ENCODE measurements at places on chromosomes 7 and 10.

- no peak for DNase-seq
Observed at GRCh38 chr7:43692582-43693373, 36.5 kb downstream of the COA1 start.

DNA sequence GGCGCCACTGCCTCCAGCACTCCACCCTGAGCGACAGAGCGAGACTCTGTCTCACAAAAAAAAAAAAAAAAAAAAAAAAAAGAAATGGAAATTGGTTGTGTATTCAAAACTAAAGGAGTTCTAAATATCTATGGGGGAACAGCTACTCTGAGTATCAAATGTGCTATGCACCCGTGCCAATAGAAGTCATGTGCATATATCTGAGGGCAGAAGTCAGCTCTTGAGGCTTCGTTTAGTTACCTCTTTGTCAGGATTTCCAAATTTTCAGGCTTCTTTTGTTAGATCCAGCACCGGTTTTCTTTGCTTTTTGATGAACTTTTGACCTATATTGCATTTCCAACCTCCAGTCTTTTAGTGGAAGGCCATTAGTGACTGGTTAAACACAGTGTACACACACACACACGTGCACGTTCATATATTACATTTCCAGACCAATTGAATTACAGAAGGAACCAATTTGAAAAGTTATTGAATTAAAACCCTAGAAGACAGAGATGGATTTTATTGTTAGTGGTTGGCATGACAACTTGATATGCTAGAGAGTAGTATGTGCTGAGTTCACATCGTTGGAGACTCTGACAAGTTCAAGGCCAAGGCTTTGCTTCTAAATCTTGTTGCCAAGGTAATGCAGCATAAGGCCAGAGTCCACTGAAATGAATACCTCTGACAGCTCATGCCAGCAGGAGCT lies 33.1 kb upstream of the ADD3 start:
- DNase-seq: no peak

DNA sequence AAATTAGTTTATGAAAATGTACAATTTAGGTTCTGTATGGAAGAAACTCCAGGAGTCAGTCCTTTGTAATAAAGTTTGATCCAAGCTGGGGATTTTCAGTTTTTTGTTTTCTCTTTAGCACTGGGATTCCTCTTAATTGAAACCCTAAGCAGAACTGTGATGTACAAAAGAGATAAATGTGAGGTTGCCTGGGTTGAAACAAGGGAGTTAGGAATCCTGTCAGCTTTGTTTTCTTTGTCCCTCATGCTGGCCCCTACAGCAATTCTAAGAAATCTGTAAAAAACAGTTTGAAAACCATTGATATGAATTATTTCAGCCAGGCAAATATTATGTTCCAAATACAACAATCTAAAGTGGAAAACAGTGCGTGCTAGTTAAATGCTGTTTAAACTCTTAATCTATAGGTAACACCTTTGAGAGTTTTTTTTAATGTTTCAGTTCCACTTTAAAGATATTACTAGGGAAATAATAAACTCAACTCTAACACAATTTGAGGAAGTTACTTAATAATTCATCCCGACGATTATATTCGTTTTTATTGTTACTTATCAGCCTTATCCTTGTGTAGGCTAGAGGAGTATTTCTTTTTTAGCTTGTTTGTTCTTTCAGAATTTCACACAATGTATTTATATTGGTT lies 65.3 kb downstream of the SGCE start:
- no peak for DNase-seq

DNA sequence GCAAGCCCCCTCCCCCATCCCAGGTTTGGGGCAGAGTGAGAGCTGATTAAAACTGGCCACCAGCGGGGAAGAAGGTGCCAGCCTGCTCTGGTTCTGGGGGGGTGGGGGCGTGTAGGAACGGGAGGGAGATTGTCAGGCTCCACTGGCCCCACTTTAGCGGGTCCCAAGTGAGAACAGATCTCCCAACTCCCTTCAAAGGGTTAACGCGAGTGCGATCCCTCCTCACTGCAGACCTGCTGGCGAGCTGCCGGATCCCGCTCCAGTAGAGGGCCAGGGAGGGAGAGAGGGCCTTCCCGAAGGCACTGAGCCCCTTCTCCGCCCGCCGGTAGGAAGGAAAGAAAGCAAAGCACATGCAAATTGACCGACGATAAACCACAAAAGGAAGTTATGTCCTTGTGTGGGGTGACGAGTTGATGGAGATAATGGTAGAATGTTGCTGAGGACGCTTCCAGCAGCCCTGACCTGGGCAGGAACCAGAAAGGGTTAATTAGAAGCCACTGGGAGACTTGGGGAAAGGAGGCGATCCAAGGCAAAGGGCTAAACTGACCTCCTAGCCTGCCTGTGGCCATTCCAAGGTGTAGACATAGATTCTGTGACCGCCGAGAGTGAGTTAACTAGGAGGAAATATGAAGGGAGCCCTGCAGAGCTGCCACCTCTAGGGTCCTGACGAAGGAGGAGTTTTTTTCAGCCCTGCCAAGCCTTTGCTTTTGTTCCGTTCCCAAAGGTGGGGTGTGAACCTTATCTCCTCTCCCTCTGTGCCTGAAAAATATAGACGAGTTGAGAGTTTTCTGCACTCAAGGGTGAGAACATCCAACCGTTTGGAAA lies 1.5 kb downstream of the NRG3 start:
- no peak for DNase-seq

DNA sequence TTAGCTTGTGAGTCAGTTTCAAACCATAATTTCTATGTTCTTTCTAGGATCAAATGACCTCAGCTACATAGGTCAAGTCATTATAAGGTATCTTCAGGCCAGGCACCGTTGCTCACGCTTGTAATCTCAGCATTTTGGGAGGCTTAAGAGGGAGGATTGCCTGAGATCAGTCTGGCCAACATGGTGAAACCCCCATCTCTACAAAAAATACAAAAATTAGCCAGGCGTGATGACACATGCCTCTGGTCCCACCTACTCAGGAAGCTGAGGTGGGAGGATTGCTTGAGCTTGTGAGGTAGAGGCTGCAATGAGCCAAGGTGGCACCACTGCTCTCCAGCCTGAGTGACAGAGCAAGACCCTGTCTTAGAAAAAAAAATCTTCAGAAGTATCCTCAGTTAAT lies 362.3 kb downstream of the GATA3 start:
- no peak for DNase-seq

DNA sequence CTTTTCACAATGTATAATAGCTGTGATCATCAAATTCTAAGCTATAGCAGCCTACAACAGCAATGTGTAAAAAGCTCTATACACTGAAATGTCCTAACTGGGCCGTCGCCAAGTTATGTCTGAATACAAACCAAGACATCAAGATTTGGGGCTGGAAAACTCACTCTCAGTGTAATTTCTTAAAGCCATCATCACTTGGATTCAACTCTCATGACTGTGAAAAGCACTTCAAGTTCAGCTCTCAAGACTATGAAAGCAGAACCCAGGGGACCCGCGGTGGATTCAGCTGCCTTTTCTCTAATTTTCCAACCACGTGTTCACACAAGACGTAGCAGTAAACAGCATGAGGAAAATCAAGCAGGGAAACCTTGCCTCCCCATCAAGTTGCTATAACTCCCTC lies 15.8 kb upstream of the ZNRF2 start:
- DNase-seq: no peak

DNA sequence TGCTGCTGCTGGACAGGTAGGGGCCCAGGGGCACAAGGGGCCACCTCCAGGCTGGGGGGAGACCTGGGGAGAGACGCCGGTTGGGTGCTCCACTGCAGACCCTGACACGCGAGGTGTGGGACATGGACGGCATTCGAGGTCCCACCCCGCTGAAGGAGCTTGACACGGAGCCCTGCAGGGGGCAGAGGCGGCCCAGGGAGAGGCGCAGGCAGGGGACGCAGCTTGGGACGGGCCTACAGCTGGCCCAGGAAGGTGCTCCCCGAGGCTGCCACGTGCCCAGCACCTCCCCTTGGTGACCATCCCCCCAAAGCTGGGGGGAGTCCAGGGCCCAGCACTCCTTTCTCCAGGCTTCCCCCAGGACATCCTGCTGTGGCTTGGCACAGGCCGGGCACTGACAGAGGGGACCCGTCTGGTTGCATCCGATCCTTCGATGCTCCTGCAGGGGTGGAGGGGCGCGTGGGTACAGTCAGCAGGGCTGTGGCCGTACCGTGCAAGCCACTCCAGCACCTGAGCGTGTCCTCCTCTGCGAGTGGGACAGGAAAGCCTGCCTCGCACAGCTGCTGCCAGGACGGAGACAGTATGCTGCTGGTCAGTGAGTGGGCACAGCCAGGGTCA lies 174.4 kb downstream of the ELFN1 start:
- no peak for DNase-seq

- no peak for DNase-seq
Observed at GRCh38 chr7:86975449-86975848, 84.0 kb downstream of the ELAPOR2 start.

DNA sequence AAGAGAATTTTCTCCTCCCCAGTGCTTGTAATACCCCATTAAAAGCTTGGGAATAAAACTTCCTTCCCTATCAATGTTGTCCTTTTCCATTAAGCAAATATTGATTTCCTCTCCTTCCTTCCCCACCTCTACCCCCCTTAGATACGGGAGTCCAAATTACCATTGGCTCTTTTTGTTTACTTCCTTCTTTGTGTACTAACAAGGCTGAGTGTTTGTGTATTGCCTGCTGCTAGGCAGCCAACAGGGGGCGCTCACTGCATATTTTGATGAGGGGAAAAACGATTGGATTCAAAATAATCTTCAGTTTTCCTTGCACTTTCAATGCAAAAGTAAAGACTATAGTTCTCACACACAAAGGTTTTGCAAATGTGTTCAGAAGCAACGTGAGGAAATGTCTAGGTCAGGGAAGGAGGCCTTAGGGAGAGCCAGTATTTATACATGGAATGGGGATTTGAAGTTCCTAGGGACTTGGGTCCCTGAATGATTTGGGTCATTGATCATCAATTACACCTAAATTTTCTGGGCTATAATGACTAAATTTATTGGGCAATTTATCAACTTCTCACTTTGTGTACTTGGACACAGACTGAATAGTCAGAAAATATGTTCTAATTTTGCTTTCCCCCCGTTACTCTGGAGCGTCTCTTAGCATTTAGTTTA lies 23.6 kb upstream of the VPS41 start:
- DNase-seq: no peak

- no peak for DNase-seq
Observed at GRCh38 chr7:155796381-155797261, 15.6 kb downstream of the SHH start.

DNA sequence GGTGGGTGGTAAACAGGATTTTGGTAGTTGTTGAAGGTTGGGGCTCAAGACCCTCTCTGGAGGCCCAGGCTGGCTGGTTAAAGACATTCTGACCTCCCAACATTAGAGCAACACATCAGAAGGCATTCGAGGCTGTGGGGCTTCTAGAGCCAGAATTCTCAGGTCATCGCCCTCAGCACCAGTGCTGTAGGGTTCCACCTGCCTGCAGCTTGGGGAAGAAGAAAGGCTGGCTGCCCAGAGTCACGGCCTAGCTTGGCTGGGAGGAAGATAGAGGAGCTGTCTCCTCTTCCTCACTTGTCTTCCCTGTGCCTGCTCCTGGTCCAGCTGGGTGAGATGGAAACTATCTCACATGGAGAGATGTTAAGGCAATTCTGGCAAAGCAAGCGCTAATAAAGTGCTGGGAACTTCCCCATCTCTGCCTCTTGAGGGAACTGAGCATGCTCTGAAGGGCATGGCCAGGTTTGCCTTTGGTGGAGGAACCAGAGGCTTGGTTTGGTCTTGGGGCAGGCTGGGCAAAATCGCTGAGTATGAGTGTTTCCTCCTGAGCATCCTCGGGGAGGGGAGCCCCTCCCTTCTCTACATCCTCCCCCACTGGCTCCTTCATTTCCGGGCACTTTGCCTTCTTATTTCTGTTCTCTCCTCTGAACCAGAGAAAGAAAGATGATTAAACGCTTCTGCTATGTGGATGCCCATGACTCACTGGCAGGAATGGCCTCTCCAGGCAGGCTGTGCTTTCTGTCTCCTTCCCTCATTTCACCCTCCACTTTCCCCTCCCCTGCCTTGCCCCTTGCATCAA lies 509.0 kb upstream of the PODXL start:
- DNase-seq: no peak

DNA sequence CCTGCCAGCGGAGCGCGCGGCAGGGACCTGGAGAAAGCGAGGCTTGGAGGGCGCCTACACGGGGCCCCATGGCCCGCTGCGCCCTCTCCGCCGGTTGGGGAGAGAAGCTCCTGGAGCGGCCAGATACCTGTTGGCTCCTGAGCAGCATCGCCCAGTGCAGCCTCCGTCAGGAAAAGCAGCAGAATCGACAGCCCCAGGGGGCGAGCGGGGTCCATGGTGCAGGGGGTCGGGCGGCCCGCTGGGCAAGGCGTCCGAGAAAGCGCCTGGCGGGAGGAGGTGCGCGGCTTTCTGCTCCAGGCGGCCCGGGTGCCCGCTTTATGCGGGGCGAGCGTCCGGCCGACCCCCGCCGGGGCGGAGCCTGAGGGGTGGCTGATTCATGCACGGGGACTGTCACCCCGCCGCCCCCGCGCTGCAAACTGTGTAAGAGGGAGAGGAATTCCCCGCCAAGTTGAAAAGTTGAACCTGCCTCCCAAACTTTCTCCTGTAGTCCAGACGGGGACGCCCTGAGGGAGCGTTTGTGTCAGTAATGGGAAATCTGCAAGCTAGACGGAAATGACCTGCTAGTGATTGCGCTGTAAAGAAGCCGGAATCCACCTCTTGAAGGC lies at the start of gene TFPI2:
Gene TFPI2, minus strand, starts transcription at position 290 of the 605 bp plus-strand sequence. Its CDS starts 75 bp downstream, at position 215.
- no peak for DNase-seq

- no peak for DNase-seq
Observed at GRCh38 chr7:131688738-131689661, 132.6 kb upstream of the PODXL start.

DNA sequence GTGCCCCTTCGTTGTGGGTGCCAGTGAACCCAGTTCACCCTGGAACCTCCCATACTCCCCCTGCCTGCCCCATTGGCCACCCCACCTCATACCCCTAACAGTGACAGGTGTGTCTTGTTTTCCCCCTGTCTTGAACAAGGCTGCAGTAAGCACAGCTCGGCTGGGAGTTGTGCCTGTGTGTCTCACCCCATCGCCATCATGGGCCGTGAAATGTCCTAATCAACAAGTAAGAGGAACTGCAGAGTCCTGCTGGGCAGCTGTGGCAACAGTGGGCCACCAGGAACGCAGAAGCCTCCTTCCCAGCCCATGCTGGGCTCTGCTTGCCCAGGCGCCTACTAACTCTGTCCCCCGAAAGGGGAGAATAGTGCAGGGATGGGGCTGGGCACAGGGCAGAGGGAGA lies 91.6 kb downstream of the C10orf105 start:
- no peak for DNase-seq

DNA sequence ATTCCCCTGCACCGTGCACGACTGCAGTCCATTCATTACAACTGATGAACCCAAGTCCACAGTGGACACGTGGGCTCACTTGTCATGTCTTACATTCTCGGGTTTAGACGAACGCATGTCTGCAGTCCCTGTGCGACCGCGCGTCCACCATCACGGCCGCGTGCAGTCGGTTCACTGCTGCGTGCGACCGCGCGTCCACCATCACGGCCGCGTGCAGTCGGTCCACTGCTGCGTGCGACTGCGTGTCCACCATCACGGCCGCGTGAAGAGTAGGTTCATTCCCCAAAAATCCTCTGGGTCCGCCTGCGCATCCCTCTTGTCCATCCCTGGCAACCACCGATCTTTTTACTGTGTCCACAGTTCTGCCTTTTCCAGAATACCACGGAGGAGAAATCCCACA lies 100.5 kb downstream of the MAD1L1 start:
- DNase-seq: no peak
